ENCODE measurements at places on chromosomes 7 and 10.

DNA sequence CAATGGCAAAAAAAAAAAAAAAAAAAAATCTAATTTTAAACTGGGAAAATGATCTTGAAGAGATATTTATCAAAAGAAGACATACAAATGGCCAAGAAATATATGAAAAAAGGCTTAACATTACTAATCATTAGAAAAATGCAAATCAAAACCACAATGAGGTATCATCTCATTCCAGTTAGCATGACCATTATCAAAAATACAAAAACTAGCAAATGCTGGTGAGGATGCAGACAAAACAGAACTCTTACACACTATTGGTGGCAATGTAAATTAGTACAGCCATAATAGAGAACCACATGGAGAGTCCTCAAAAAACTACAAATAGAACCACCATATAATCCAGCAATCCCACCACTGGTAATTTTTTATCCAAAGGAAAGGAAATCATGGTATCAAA is 489.6 kb downstream of the TNS3 start:
- DNase-seq = no peak

GRCh38 chr10:82498976-82499375 is 624.0 kb downstream of the NRG3 start:
- peak; percentile 37 for DNase-seq

DNA sequence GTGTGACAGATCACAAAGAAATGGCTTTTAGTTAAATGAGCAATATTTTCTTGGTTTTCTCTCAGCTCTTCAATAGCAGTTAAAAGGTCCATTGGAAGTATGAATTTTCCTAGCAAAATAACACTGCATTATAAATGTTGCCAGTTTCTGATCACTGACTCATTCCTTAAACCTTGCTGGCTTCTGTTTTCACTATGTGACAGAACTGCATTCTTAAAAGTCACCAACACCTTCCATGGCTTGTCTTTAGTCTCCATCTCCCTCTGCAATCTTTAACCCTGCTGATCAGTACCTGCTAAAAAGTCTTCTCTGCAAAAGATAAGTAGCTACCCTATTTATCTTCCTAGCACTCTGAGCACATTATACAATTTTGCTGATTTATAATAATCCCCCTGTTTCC is 405.0 kb upstream of the LRRN3 start:
- no peak for DNase-seq

GRCh38 chr7:106772655-106773108 is 92.4 kb upstream of the PIK3CG start:
- no peak for DNase-seq

DNA sequence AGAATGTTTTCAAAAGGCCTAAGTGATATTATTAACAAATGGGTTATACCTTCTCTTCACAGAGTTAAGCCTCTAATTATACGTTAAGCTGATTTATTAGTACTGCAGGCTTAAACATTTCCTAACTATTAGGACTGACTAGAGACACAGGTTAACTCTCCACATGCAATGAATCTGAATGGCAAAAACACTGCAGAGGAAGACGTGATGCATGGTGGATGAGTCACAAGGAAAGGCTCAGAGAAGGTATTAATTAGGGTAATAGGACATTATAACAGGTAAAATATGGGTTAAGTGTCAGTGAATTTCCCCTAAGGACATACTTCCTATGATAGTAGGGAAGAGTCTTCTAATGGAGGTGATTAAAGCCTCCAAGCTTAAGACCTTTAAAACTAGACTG is 24.7 kb upstream of the SEM1 start:
- DNase-seq = peak; percentile 96

- no peak for DNase-seq
Observed at GRCh38 chr10:1206601-1207000, 150.4 kb downstream of the WDR37 start.

- no peak for DNase-seq
Observed at GRCh38 chr10:83432261-83433045, 706.9 kb upstream of the GHITM start.

- no peak for DNase-seq
Observed at GRCh38 chr10:95476469-95477174, 84.5 kb downstream of the SORBS1 start.

GRCh38 chr10:86375204-86375603 is 8.6 kb upstream of the GRID1 start:
- DNase-seq = no peak

GRCh38 chr7:116752305-116753074 is 80.5 kb downstream of the MET start:
- no peak for DNase-seq

DNA sequence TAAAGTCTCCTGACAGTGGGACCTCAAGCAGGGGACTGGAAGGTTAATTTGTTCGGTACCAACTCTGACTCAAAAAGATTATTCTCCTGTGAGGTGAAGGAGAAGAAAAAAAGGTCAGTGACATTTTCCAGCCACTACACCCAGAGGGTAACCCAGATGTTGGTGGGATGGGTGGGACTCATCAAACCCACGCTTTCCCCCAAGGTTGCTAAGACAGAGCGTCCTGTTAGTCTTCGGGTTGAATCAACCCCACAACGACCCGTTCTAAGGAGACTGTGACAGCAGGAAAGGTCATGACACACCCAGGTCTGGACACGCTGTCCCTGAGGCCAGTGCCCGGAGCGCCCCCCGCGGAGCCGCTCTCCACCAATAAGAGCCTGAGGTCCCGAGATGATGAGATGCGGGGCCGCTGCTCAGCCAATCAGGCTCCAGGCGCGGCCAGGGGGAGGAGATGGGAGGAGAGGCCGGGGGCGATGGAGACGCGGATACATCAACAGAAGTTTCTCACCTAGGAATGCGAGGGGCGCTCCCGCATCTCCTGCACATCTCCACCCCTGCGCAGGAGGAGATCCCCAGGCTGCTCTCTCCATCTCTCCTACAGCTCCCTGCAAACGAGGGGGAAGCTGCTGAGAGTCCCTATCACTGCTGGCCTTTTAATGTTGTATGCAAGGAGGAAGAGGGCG is at the start of gene WNT16:
TSS of gene WNT16 (plus strand) at position 493 of the 683 bp plus-strand sequence. CDS start 293 bp downstream, outside the sequence.
- DNase-seq = peak; percentile 69

DNA sequence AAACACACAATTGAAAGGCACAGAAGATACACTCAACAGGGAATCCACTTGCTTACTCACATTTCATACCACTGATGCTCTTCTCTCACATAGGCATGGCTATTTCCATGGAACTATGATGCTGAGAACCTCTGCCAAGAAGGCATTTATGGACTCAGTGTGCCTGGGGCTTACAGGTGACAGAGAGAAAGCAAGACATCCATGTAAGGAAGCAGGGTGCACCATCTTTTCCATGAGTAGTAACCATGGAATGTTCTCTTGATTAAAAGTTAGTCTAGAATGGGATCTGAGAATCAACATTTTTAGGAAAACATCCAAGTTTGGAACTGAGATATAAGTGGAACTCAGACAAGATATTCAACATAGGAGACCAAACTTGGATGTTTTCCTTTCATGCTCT is 52.5 kb upstream of the MACC1 start:
- no peak for DNase-seq

DNA sequence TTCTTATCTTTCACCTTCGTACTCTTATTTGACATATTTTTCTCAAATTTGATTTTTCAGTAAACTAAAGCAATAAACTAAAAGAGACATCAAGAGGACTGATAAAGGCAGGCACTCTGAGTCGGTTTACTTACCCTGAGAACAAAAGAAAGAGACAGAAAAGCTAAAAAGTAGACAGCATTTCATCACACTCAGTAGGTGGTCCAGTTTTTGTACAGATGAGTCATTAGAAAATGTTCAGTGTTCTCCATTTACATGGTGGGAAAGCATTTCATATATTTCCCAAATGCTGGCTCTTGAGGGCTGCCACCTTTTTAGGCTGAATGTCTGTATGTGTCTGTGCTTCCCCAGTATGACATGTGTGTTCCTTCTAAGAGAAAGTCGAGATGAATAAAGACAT is 52.7 kb downstream of the NHLRC2 start:
- DNase-seq = no peak

GRCh38 chr7:98483276-98483963 is 82.5 kb upstream of the BAIAP2L1 start:
- DNase-seq = no peak

GRCh38 chr7:159130199-159130775 is 14.4 kb downstream of the VIPR2 start:
- no peak for DNase-seq

- peak; percentile 67 for DNase-seq
Observed at GRCh38 chr10:82908751-82909150, 1033.8 kb downstream of the NRG3 start.

GRCh38 chr10:119772334-119772733 is 46.5 kb downstream of the INPP5F start:
- DNase-seq = no peak

- peak; percentile 94 for DNase-seq
Observed at GRCh38 chr7:26060733-26061677, 91.0 kb upstream of the NFE2L3 start.

- DNase-seq = no peak
Observed at GRCh38 chr7:16951483-16952080, 69.8 kb upstream of the AGR3 start.

GRCh38 chr10:103916876-103917275 is 1.1 kb downstream of the STN1 start:
- no peak for DNase-seq

DNA sequence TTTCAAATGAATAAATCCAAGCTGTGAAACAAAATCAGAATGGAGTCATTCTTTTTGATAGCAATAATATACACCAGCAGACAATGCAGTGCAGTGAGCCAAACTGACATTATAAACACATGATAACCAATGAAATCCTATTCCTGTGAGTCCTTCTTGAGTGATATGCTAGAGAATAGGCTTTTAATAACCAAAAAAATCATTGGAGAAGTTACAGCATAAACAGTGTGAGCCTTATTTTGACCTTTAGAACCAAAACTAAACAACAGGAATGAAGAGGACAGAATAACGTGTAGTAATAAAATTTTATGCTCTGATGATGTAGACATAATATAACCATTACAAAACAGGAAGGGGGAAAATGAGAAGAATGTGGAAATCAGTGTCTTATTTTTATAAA is 8.7 kb downstream of the HUS1 start:
- no peak for DNase-seq

DNA sequence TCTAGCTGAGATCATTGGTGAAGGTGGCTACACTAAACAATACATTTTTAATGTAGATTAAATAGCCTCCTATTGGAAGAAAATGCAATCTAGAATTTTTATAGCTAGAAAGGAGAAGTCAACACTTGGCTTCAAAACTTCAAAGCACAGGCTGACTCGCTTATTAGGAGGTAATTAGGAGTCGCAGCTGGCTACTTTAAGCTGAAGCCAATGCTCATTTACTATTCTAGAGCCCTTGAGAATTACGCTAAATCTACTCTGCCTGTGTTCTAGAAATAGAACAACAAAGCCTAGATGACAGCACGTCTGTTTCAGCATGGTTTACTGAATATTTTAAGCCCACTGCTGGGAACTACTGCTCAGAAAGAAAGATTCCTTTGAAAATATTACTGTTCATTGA is 101.6 kb upstream of the EEPD1 start:
- peak; percentile 47 for DNase-seq

DNA sequence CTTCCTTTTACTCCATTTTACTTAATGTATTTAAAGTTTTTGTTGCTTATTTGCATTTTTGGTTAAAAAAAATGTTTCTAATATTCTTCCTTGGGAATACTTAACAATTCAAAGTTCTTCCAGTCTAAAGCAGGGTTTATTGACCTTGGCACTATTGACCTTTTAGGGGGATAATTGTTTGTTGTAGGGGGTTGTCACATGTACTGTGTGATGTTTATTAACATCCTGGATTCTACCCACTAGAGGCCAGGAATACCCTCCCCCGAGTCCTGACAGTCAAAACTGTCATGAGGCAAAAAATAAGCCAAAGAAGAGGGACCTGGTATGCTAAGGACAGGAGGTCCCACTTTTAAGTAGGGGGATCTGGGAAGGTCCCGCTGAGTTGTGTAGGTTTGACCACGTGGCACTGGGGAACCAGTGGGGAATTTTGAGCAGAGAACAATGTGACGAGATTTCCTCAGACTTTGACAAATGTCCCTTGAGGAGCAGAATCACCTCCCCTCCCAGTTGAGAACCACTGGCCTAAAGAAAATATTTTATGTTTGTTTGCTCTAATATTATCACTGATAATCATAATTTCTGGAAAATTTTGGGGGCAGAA is 178.3 kb upstream of the PRR15 start:
- DNase-seq = peak; percentile 32

GRCh38 chr7:2799253-2799652 is 44.9 kb downstream of the GNA12 start:
- DNase-seq = no peak

DNA sequence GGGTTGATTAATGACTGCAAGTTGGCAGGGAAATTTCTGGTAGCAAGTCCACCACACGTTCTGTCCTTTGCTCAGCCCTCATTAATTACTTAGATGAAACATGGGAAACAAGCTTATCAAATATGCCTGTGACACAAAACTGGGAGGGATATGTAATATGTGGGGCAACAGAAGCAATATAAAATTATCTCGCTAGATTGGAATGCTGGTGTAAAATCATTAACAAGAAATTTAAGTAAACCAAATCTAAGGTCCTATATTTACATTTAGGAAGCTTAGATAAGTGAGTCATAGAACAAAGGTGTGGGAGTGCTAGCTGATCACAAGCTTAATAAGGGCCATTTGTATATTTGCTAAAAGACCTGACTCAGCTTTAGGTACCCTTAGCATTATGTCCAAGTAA is 23.5 kb downstream of the TRPV5 start:
- no peak for DNase-seq

GRCh38 chr10:86049442-86049841 is 317.2 kb downstream of the GRID1 start:
- DNase-seq = no peak
